Esophagus squamous epithelium (tissue), 5 donors: ENCODE measurements at places on chromosomes 5 and 9. TPM values are rescaled to one million over a fixed set of nuclear protein-coding genes. Genes with fewer than 3 reads are reported as not detected.

DNA sequence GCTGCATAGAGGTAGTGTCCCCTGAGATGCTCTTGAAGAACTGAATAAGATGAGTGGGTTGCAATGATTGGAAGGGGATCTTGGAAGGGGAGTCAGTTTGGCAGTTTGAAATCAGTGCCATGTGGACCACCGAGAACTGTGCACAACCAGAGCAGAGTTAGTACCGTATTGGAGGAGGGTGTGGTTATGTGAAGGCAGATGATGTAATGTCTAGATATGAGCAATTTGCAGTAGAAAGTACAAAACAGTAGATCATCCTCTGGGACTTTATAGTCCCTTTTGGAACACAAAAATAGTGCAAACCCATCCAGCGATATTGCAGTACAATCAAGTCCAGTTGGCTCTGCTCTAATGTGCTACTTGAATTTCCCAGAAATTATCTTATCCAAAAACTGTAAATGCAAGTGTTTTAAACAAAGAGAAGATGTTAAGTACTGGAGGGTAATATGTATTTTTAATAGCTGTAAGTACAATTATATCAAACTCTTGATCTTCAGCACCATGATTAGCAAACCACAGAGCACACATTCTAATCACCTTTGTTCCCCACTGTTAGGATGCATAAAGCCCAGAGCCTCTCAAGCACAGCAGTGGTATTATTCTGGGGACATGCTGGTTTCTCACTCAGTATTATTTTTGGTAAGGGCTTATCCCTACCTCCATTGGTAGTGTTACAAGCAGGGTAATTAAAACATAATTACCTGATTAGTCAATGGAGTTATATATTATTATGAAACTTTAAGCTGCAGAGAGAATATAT is 41.5 kb downstream of the MEGF10 start:
- H3K4me1 ChIP-seq: no peaks in the 10 kb centered on the region
- H3K27me3 ChIP-seq: peaks cover 3% of the 10 kb centered on the region
- no peak overlapping the region for H3K27ac ChIP-seq
- DNase-seq: no peak
- H3K4me3 ChIP-seq: no peak overlapping the region

GRCh38 chr9:33517373-33517772 is 6.7 kb upstream of the ANKRD18B start:
- H3K36me3 ChIP-seq: no peaks in the 10 kb centered on the region
- no peaks in the 10 kb centered on the region for H3K27me3 ChIP-seq
- H3K27ac ChIP-seq: peak overlapping the region; percentile 56
- DNase-seq: no peak

DNA sequence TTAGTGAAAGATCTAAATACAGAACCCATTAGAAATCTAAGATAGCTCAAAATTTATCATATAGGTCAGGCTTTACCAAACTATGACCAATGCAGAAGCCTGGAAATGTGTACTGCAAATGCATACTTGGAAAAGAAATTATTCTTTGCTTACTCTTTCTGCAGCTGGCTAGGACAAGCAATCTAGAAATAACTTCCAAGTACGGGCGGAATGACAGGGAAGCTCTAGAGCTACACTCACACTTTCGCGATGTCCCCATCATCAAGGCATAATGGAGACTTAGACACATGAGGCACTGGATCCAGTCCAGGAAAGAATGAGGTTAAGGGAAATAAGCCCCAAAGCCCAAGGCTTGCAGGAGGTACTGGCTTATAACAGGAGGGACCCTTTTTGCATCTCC is 22.4 kb upstream of the MAP1B start:
- no peaks in the 10 kb centered on the region for H3K36me3 ChIP-seq
- DNase-seq: no peak
- no peak overlapping the region for H3K27ac ChIP-seq
- H3K4me1 ChIP-seq: peaks cover 4% of the 10 kb centered on the region
- no peaks in the 10 kb centered on the region for H3K27me3 ChIP-seq

GRCh38 chr5:137393196-137393993 is 105.7 kb downstream of the SPOCK1 start:
- no peaks in the 10 kb centered on the region for H3K27me3 ChIP-seq
- DNase-seq: no peak
- H3K36me3 ChIP-seq: no peaks in the 10 kb centered on the region
- no peak overlapping the region for H3K4me3 ChIP-seq
- H3K27ac ChIP-seq: no peak overlapping the region

DNA sequence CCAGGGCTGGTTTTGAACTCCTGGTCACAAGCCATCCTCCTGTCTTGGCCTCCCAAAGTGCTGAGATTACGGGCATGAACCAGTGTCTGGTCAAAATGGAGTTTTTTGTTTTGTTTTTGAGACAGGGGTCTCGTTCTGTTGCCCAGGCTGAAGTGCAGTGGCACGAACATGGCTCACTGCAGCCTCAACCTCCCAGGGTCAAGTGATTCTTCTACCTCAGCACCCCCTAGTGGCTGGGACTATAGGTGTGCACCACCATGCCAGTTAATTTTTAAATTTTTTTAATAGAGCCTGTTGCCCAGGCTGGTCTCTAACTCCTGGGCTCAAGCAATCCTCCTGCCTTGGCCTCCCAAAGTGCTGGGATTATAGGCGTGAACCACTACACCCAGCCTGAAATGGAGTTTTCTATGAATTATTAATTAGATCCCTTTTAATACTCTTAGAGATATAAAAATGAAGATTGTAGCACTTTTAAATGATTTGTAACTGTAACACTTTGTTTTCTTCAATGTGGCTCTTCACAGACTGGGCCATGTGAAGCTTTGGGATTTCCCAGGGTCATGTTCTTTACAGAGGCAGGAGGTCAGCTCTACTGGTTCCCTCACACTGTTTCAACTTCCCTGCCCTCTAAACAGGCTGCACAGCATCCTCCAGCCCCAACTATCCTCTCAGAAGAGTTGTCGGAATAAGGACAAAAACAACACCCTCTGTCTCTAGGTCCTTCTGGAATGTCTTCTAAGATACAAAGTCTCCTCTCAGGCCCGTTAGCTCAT is 32.7 kb upstream of the SPARC start:
- no peak for DNase-seq
- H3K27me3 ChIP-seq: no peaks in the 10 kb centered on the region
- no peak overlapping the region for H3K4me3 ChIP-seq
- no peak overlapping the region for H3K27ac ChIP-seq

DNA sequence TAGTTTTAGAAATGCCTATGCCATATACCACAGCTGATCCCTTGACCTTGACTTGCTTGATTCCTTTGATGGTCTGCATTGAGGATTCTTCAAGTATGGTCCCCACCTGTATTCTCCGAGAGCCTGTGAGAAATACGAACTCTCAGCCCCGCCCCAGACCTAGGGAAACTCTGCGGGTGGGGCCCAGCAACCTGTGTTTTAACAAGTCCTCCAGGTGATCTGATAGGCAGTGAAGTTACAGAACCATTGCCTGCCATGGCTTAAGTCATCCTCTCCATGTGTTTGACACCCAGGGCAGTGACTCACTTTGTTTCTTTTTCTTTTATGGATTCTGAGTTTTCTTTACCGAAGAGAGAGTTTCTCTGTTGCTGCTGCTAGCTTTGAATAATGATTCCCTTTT is 18.5 kb downstream of the FRMPD1 start:
- H3K36me3 ChIP-seq: no peaks in the 10 kb centered on the region
- no peaks in the 10 kb centered on the region for H3K4me1 ChIP-seq
- no peak overlapping the region for H3K4me3 ChIP-seq

GRCh38 chr5:94057217-94057616 is 315.8 kb upstream of the POU5F2 start:
- DNase-seq: no peak
- H3K36me3 ChIP-seq: no peaks in the 10 kb centered on the region
- H3K27me3 ChIP-seq: no peaks in the 10 kb centered on the region
- H3K4me1 ChIP-seq: no peaks in the 10 kb centered on the region

DNA sequence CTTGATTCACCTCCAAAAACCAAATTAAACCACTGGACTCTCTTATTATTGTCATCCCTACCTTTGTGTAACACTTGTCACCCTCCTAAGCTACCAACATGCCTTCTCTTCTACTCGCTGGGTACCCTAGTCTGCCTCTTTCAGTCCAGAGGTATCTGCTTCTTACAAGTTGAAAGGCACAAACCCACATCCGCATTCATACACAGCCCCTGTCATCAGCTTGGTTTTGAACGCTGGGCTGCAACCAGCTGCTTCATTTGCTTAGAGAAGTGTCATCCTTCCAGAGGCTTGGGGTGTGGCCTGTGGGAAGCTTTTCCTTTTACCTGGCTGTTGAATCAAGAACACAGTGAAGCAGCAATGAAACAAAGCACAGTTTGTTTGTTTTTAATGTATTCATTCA is 138.8 kb upstream of the WWC1 start:
- H3K27ac ChIP-seq: no peak overlapping the region
- DNase-seq: no peak
- no peaks in the 10 kb centered on the region for H3K4me1 ChIP-seq
- H3K36me3 ChIP-seq: no peaks in the 10 kb centered on the region

- no peak overlapping the region for H3K4me3 ChIP-seq
- H3K36me3 ChIP-seq: no peaks in the 10 kb centered on the region
- DNase-seq: no peak
- no peaks in the 10 kb centered on the region for H3K27me3 ChIP-seq
- H3K27ac ChIP-seq: peak overlapping the region; percentile 50
- peaks cover 13% of the 10 kb centered on the region for H3K4me1 ChIP-seq
Measured at GRCh38 chr5:178429156-178429468, 161.1 kb downstream of the COL23A1 start.

DNA sequence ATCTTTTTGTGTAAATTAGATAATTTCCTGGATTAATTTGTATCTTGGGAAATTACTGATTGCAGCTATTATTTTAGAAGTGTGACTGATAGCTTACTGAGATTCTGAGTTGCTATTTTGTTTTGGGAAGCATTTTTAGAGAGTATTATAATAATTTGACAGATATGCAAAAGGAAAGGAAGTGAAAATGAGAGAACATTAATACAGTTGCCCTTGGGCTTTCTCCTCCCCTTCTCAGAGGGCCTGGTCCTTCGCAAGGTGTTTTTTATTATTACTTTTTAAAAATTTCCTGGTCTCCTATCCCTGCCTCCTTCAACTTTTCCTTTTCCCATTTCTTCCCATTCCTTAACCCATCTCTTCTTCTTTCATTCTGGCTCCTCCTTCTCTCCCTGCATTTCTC is 32.6 kb downstream of the UBAP1 start:
- H3K27ac ChIP-seq: no peak overlapping the region
- no peak for DNase-seq
- H3K27me3 ChIP-seq: no peaks in the 10 kb centered on the region
- no peaks in the 10 kb centered on the region for H3K4me1 ChIP-seq

GRCh38 chr5:104088876-104089778 is 526.5 kb upstream of the NUDT12 start:
- no peak overlapping the region for H3K4me3 ChIP-seq
- H3K27me3 ChIP-seq: no peaks in the 10 kb centered on the region
- no peaks in the 10 kb centered on the region for H3K36me3 ChIP-seq
- no peak for DNase-seq

DNA sequence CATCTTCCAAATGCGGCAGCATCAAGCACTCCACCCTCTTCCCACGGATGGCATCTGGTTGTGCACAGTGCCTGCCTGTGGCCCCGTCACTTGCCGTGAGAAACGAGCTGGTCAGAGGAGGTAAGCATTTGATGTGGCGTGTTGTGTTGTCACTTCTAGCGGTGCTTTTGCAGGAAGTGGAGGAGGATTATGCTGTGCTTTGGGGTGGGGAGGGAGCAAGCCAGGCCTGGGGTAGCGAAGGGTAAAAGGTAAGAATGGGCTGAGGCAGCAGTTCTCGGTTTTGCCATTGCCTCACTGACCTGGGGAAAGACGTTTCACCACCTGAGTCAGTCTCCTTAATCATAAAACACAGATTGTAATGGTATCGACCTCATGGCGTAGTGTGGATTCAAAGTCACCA is 2.3 kb upstream of the POMT1 start:
- no peak overlapping the region for H3K4me3 ChIP-seq
- H3K36me3 ChIP-seq: peaks cover 51% of the 10 kb centered on the region
- H3K27me3 ChIP-seq: no peaks in the 10 kb centered on the region
- no peak overlapping the region for H3K27ac ChIP-seq
- DNase-seq: no peak

- H3K36me3 ChIP-seq: no peaks in the 10 kb centered on the region
- no peak for DNase-seq
- H3K4me1 ChIP-seq: no peaks in the 10 kb centered on the region
- H3K27ac ChIP-seq: no peak overlapping the region
- H3K4me3 ChIP-seq: no peak overlapping the region
Measured at GRCh38 chr5:1436681-1437080, 8.6 kb downstream of the SLC6A3 start.

DNA sequence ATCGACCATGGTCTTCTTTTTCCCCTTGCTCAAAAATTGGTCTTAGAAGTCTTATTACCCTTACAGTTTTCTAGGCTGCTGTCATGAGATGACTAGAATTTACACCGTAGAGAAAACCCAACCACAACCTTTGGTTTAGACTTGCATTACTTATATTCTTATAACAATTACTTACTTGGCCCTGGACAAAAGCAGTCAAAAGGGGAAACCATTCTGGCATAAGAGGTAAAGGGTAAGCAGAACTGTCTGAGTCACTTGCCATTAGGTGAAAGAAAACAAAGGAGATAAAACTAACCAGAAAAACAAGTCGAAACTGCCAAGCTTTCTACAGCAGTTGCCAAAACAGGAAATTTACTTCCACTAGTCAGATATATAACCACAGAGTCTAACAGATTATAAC is 17.9 kb downstream of the TMEM245 start:
- no peaks in the 10 kb centered on the region for H3K27me3 ChIP-seq
- peak overlapping the region; percentile 78 for H3K27ac ChIP-seq
- no peak for DNase-seq
- no peaks in the 10 kb centered on the region for H3K36me3 ChIP-seq
- H3K4me1 ChIP-seq: peaks cover 49% of the 10 kb centered on the region
- H3K4me3 ChIP-seq: no peak overlapping the region

GRCh38 chr9:123998970-123999621 is 12.5 kb upstream of the LHX2 start:
- no peak overlapping the region for H3K27ac ChIP-seq
- H3K4me1 ChIP-seq: peaks cover 46% of the 10 kb centered on the region
- H3K27me3 ChIP-seq: peaks cover 100% of the 10 kb centered on the region
- no peak overlapping the region for H3K4me3 ChIP-seq
- no peak for DNase-seq
- no peaks in the 10 kb centered on the region for H3K36me3 ChIP-seq

DNA sequence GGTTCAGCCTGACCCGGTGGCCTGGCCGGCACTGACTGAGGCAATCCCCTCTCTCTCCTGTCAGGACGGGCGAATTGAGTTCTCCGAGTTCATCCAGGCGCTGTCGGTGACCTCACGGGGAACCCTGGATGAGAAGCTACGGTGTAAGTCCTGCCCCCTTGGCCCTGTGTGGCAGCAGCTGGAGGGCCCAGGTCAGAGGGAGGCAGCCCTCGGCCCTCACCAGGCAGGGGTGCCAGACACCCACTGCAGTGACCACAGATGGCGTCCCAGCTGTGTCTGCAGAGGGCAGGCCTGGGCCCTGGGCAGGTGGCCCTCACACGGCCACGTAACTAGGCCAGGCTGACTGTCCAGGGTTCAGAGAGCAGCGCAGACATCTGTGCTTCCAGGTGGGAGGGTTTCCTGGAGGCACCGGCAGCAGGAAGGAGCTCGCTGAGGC is 45.9 kb upstream of the HMCN2 start:
- H3K4me1 ChIP-seq: peaks cover 5% of the 10 kb centered on the region
- no peak overlapping the region for H3K4me3 ChIP-seq
- H3K36me3 ChIP-seq: no peaks in the 10 kb centered on the region
- no peaks in the 10 kb centered on the region for H3K27me3 ChIP-seq
- DNase-seq: no peak
- peak overlapping the region; percentile 62 for H3K27ac ChIP-seq

Gene HARS2
- 13.3 TPM for total RNA-seq

Gene C5orf58
- total RNA-seq: not detected

Gene F2RL2
- total RNA-seq: 0.23 TPM

Gene CCL27
- not detected for total RNA-seq

Gene SPAAR
- 1.1 TPM for total RNA-seq

Gene ZNF608
- total RNA-seq: 7.1 TPM
